ENCODE measurements at places on chromosomes 16 and 17.

DNA sequence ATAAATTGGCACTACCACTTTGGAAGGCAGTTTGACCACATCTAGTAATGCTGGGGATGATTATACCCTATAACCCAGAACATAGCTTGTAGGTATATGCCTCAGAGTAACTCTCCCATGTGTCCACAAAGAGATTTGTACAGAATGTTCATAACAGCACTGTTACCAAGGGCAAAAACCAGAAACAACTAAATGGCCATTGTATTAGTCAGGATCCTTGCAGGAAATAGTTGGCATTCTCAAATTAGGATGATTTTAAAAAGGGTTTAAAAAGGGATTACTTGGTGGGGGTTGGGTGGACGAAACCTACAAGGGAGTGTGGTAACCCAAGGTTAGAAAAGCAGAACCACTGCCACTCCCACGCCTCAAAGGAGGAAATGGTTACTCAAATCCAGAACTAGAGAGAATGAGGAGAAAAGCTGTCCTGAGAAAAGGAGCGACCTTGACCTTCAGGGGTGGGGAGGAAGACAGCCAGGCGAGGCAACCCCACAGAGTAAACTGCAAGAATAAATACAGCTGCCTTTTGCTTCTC lies 2.1 kb downstream of the CPPED1 start:
- no peak for DNase-seq

DNA sequence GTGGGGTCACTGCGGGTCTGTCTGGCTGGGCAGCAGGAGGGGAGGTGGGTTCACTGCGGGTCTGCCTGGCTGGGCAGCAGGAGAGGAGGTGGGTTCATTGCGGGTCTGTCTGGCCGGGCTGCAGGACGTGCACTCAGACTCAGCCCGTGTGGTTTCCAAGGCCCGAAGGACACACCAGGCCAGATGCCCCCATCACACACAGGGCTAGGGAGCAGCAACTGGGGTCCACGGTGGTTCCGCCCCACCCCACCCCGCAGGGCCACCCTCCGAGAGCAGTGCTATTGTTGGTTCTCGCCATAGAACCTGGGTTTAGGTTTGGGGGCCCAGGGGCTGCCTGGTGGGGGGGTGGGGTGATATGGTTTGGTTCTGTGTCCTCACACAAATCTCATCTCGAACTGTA lies 5.8 kb upstream of the CIAO3 start:
- no peak for DNase-seq

GRCh38 chr16:82874672-82875071 lies 247.9 kb downstream of the CDH13 start:
- no peak for DNase-seq

DNA sequence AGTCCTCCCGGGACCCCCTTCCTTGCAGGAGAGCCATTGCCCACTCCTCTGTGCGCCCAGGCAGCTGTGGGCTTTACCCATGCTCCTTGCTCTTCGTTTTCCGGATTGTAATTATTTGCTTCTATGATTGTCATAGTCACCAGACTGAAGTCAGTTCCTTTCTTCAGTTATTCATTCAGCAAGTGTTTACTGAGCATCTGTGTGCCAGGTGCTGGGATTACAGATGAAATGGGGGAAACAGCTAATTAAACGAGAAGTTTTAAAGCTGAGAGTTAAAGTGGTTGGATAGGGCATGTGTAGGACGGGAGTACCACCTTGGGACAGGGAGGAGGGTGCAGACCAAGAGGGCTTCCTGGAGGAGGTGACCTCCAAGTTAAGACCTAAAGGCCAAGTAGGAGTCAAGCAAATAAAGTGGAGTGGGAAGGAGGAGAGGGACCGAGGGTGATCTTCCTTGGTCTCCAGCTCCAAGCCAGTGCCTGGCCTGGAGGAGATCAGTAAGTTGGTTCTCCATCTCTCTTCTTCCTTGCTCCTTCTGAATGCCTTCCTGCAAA lies 126.6 kb downstream of the OR1D5 start:
- no peak for DNase-seq

DNA sequence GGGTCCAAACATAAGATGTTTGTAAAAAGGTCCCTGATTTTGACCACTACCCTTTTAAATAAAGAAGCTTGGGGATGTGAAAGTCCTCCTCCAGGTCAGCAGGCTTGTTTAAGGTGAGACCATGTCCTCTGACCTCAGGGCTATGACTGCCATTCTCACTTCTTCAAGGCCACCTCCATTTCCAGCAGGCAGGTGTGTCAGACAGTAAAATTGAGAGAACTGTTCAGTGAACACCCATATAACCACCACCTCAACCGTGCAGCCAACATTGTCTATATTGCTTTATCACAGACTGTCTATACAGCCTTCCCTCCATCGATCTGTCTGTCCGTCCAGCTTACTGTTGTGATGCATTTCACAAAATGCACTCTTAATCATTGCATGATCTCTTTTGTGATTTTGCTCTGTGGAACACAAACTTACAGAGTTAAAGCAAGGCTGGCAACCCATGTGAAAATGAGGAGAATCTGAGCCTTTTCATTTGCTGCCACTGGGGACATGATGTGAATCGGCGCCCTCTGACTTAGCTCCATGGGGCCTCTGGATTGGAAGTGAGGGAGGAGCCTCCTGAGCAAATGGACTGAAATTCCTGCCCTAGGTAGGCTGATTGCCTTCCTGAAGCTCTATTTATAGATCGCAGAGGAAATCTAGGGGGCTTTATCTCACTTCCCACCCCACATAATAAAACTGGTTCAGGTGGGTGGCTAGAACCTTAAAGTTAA lies 53.8 kb downstream of the ZNRF1 start:
- DNase-seq = no peak

GRCh38 chr17:630801-631200 lies 83.8 kb downstream of the VPS53 start:
- no peak for DNase-seq

- peak; percentile 53 for DNase-seq
These were observed at the start of gene RIPOR1 for GRCh38 chr16:67528222-67528869. Gene RIPOR1, plus strand, starts transcription at chr16:67528829. Its CDS starts 9,618 bp downstream, at chr16:67538447.

DNA sequence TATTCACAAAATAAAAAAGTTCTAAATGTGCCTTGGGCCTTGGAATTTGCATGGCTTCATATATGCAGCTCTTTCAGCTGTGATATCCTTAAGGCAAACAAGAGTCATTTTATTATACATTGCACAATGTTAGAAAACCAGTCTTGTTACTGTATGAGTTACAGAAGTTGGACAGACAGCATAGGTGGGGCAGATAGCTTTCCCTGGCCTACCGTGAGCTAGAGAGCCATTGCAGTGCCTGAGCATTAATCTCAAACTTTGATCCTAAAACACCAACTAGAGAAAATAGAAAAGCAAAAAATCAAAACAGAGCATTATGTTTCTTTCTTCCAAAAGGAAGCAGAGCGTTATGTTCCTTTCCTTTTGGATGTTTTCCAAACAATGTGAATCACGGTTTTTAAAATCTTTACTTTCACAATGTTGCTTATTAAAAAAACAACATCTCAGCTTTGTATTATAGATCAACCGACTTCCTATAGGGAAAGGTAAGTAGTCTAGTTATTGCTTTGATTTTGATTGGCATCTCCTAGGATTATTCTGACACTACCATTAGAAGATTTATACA lies 32.2 kb downstream of the ARHGAP44 start:
- DNase-seq = no peak

DNA sequence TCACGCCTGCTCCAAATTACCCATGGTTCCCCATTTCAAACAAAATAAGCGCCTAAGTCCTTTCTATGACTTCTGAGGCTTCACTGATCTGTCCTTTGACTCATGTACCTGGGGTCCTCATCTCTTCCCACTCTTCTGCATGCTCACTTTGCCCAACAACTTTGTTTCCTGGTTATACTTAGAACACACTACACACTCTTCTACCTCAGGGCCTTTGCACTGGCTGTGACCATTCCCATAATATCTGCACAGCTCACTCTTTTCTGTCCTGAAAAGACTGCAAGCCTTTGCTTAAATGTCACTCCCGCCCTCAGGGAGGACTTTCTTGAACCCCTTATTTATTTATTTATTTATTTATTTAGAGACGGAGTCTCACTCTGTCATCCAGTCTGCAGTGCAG lies 14.1 kb downstream of the CDH1 start:
- no peak for DNase-seq

- no peak for DNase-seq
These were observed 26.4 kb downstream of the ARHGAP44 start for GRCh38 chr17:12815642-12816141.

- peak; percentile 23 for DNase-seq
These were observed 21.9 kb upstream of the CDH5 start for GRCh38 chr16:66344533-66345145.

DNA sequence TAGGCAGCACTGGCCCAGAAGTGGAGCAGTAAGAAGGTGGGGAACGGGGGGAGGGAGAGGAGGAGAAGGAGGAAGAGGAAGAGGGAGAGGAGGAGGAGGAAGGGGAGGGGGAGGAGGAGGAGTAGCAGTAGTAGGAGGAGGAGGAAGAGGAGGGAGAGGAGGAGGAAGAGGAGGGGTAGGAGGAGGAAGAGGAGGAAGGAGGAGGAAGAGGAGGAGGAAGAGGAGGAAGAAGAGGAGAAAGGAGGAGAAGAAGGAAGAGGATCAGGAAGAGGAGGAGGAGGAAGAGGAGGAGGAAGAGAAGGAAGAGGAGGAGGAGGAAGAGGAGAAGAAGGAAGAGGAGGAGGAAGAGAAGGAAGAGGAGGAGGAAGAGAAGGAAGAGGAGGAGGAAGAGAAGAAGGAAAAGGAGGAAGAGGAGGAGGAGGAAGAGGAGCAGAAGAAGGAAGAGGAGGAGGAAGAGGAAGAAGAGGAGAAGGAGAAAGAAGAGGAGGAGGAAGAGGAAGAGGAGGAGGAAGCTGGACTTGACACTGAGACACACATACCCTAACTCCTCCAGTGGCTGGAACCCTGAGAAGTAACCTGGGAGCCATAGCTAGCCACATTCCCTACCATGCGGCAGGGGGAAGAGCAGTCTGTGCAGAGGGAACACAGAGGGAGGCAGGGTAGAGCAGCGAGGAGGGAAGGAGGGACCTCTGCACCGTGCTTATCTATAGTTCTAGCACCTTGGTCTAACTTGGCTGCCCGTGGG lies 35.8 kb downstream of the LRRC75A start:
- no peak for DNase-seq

DNA sequence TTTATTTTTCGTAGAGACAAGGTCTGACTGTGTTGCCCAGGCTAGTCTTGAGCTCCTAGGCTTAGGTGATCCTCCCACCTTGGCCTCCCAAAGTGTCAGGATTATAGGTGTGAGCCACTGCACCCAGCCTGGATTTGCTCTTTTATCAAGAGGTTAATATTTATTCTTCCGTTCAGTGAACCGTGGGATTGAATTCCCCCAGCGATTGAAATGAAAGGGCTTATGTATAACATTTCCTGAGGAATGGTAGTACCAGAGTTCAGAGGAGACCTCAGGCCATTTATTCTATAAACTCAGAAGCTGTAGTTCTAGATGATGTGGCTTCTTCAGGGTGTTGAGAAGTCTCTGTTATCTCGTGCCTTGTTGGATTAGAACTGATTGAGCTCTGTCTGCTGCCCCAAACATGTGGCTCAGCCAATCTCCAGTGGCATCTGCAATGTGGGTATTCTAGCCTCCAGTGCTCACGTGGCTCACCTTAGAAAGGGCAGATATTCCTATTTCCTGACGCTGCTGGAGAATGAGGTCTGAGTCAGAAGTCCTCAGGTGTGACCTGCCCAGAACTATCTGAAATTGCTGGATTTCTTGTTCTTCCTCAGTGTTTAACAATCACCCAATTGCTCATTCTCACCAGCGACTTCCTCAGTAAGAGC lies 22.5 kb downstream of the HMOX2 start:
- no peak for DNase-seq

GRCh38 chr17:40025559-40025958 lies 10.3 kb downstream of the CSF3 start:
- DNase-seq = no peak

- no peak for DNase-seq
These were observed 11.6 kb upstream of the MFAP4 start for GRCh38 chr17:19398301-19399181.

DNA sequence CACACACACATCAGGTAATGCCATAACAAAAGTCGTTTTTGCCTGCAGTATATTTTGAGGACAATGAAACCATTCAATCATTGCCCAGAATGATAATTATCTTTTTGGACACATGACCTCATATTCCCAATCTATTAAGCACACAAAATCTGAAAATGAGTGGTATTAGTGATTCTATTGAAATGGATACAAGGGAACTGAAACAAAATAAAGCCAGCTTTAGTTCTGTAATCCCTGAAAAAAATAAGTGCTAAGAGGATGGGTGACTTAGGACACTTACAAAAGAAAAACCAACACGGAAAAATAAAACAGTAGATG lies 128.3 kb upstream of the MAF start:
- no peak for DNase-seq

DNA sequence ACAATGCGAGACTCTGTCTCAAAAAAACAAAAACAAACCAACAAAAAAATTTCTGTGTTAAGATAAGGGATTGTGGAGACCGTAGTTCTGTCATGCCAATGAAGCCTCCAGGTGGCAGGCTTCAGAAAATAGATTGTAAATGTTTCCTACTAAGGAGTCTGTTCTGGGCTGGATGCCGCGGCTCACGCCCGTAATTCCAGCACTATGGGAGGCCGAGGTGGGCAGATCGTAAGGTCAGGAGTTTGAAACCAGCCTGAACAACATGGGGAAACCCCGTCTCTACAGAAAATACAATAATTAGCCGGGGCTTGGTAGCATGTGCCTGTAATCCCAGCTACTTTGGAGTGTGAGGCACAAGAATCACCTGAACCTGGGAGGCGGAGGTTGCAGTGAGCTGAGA lies 4.4 kb upstream of the SNX29 start:
- DNase-seq = no peak

- DNase-seq = no peak
These were observed 16.3 kb downstream of the DNAI2 start for GRCh38 chr17:74290340-74290739.

GRCh38 chr17:68321556-68321954 lies 30.3 kb downstream of the ARSG start:
- no peak for DNase-seq

DNA sequence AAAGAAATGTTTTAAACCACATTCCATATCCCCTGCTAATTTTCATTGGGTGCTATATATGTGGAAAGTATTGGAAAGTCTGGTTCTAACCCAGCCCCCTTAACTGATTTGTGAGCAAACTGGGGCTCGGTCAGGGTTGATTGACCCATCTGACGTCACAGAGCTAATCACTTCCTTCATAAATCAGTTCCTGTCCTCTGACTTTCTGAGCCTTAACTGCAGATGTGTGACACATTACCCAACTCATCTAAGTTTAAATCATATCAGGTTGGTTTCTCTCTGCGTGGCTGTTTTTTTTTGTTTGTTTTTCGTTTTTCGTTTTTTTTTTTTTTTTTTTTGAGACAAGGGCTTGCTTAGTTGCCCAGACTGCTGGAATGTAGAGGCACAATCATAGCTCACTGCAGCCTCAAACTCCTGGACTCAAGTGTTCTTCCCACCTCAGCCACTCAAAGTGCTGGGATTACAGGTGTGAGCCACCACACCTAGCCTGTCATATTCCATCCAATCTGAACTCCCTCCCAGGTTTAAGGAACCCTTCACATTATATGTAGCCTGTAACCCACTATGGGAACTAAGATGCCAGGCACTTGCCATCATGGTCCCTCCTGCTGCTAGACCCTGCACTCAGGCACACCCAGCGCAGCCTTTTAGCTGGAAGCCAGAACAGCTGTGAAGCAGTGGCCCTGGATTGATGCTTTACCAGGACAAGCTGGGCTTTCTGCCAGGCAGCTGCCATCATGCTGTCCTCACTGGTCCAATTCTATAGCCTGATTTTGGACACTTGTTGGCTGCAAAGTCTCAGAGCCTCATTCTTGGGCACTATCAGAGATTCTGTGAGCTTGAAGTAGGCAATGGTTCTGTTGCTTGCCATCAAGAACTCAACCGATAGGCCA lies 6.9 kb upstream of the BPTF start:
- DNase-seq = peak; percentile 54
